ENCODE measurements at places on chromosomes 7 and 10.
A peak's percentile ranks its signal among the peaks of the same experiment; 100 is the strongest.

GRCh38 chr7:130356121-130356875 lies 11.7 kb downstream of the CPA5 start:
- DNase-seq: no peak

DNA sequence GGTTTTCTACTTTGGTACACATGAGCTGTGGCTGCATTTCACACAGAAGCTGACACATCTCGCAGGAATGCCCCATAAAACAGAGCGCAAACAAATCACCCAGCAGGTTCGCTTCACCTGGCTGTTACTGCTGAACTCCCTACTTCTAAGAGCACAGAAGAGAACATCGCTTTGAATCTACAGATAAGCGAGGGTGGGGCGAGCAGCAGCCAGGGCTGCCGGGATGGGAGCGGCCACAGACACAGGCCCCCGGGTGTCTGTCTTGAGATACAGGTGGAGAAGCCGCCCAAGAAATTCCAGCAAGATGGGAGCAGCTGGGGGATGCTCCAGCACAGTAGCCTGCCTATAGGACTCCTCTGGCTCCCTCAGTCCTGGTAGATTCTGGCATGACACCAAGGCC lies 27.4 kb downstream of the OGDHL start:
- DNase-seq: no peak

DNA sequence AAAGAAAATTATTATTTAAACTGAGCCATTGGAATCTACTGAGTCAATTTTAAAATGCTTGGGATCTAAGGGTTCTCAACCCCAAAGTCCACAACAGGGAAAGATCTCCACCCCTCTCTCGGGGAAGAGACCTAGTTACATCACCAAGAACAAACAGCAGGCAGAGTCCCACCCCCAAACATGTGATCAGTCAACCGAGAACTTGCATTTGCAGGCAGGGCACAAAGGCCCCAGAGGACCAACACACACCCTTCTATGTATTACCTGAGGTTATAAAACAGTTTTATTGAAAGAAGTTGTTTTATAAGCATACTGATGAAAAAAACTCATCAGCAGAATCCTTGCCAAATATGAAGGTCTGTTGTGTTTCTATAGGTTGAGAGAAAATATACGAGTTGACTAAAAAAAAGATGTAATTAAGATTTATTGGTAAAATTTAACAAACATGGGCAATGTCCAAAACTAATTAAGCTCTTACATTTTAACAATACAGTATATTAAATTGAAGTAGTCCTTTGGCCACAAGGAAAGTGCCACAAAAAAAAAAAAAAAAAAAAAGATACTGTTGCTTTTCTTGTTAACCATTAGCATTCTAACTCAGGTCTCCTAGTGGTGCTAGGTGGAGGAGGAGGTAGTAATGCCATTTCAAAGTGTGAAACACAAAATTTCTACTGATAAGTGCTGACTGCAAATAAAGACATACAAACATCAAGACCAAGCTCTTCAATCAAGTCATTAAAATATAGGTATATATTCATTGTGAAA lies 975 bp upstream of the USP54 start:
- peak; percentile 40 for DNase-seq

- peak; percentile 87 for DNase-seq
Measured at GRCh38 chr7:5694912-5695726, 86.3 kb downstream of the RNF216 start.

- no peak for DNase-seq
Measured at GRCh38 chr10:119259345-119259744, 52.0 kb downstream of the GRK5 start.

DNA sequence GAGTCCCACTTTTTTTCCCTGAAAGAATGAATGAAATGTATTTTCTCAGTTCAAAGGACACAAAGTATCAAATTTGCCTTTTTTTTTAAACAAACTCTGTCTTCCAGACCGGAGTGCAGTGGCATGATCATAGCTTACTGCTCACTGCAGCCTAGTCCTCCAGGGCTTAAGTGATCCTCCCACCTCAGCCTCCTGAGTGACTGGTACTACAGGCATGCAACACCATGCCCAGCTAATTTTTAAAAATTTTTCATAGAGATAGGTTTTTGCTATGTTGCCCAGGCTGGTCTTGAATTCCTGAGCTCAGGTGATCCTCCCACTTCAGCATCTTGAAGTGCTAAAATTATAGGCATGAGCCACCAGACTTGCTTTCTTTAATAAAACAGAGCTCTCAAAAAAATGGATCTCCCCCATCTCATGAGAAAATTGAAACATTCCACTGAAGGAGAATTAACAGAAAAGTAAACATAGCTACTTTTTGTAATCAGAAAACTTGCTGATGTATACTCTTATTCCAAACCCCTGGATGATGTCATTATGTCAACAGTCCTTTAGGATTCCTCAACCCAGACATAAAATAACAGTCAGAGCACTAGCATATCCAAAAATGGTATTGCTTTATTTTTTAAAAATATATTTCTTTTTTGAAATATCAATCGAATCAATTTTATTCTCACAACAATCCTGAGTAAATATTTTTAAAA lies 12.3 kb upstream of the TRDMT1 start:
- DNase-seq: no peak

DNA sequence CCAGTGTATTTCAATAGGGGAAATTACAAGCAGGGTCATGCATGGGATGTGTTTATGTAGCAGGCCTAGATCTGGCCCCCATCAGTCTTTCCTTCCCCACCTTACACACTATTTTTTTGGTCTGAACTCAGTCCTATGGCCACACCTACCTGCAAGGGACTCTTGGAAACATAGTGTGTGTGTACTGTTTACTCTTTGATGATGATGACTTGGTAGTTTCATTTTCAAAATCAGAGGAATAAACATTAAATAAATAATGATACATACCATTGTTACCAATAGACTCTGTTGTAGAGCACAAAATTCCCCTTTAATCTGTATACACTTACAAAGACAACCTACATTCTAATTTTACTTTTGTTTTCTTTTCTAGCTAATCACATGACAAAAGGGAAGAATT lies 191.0 kb downstream of the ZEB1 start:
- DNase-seq: no peak

GRCh38 chr7:150594805-150595204 lies 27.6 kb downstream of the GIMAP4 start:
- no peak for DNase-seq

DNA sequence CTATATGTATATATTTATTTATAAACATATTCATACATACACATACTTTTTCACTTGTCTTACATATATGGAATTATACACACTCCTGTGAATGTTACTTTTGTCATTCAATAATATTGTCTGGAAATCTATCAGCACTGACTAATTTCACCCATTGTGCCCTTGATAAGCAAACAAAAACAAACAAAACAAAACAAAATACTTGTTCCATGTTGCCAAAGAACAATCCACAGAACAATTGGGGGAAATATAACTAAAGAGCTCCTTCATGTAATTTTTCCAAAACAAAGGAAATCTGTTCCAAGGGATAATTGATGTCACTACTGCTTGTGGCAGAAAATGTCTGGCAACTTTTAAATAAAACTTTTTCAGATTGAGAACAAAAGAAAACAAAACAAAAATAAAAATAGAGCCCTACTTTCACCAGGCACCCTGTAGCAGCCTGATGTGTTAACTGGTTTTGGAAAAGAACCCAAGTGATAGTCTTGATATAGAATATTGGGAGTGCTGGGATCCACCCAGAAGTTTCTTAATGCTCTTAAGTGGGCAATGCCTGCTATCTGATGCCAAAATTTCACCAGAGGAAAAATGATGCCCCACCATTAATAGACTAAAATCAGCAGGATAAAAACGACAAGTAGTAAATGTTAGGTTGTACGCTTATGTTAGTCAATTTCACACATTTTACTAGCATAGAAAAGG lies 34.0 kb upstream of the CCDC7 start:
- DNase-seq: no peak

DNA sequence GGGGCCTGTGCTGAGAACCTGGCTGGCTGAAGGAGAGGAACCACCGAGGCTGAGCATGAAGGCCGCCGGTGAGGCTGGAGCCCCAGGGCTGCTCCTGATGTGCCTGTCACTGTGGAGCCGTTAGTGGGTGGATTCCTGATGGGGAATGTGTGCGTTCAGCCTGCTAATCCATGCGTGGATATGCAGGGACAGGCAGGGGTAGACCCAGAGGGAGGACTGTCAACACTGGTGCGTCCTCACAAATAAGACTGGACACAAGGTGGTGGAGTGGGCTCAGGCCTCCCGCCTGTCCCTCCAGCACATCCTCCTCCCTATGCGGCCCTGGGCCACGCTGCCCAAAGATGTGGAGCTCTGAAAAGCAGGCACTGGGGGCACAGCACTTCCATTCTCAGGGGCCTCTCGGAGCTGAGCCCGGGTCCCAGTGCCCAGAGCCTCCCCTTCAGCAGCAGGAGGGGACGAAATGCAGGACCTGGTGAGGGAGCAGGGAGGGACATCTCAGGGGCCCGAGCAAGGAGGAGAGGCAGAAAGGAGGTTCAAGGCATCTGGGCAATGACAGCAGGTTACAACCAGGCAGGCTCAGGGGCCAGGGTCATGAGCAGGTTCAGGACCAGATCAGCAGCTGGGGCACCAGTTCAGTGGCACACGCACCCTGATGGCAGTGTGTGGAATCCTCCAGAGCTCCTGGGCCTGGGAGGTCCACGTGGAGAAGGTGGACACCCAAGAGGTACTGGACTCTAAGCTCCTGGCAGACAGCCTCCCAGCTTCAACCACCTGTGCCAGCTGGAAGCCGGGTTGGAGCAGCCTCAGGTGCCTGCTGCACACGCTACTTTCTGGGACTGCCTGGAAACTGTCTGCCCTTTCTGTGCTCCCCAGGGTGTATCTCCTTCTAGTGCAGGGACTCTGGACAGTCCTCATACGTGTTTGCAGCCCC lies 33.5 kb upstream of the ANTXRL start:
- no peak for DNase-seq

DNA sequence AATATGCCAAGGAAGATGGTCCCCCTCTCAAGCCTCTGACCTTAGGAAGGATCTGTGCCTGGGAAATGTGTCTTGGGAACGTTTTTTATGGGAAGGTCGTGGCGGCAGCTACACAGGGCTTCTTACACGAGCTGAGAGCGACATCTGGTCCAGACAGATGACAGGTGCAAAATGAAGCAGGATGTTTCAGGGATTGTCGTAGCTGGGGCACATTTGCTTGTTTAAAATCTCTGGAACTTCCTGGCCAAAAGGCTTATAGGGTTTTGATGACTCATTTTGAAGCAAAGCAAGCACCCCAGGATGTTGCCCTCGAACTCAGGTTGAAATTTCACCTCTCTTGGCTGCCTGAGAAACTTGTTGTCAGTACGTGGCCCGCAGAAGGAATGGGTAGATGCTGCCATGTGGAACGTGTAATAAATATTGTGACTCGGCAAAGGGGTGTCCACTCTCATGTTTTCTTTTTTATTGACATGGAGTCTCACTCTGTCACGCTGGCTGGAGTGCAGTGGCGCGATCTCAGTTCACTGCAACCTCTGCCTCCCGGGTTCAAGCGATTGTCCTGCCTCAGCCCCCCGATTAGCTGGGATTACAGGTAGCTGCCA lies 117.5 kb downstream of the CAMK1D start:
- DNase-seq: no peak

DNA sequence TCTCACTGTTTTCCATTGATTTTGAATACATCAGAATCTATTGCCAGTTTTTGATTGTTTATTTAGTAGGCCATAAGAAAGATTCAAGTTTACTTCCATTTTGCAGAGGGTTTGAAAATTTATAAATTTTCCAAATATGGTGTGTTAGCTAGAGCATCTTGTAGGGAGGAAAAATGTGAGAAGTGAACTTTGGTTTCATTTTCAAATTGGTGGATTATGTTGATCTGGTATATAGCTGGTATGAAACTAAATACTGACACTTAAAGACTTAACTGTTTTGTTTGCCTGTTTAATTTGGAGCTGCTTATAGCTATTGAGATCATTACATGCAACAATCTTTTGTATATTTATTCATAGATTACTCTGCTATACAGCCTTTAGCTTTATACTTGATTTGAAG lies 108.1 kb downstream of the ADAM22 start:
- DNase-seq: no peak

DNA sequence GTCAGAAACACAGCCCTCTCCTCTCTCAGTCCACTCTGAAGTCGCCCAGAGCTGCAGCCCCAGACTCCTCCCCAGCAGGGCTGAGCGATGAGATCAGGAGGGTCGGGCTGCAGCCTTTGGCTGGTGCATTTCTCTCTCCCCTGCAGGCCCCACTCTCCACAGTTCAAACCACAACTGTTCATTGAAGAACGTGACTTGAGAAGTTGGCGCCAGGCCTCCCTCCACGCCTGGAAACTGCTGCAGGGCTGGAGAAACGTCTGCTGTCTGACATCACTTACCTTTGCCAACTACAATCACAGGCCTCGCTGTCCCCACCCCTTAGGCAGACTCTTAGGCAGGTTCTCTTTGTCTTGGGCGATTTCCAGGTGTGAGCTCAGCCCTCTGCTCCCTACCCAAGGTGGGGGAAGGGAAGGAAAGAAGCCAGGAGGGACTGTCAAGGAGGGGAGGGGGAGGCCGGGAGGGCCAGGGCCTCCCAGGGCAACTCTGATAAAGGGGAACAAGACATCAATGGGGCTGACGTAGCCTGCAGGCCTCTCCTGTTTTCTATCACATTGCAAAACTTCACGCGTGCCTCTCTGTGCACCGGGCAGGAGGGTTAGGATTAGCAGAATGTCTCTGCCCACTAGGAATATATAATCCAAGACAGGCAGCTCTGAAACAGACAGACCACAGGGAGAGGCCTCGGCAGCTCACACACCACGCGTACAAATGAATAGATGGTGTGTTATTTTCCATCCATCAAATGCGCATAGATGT lies 32.7 kb downstream of the CALML5 start:
- DNase-seq: no peak

- no peak for DNase-seq
Measured at GRCh38 chr10:120584786-120585185, 127.8 kb downstream of the PLPP4 start.

- DNase-seq: no peak
Measured at GRCh38 chr7:122248472-122248871, 56.1 kb downstream of the FEZF1 start.

DNA sequence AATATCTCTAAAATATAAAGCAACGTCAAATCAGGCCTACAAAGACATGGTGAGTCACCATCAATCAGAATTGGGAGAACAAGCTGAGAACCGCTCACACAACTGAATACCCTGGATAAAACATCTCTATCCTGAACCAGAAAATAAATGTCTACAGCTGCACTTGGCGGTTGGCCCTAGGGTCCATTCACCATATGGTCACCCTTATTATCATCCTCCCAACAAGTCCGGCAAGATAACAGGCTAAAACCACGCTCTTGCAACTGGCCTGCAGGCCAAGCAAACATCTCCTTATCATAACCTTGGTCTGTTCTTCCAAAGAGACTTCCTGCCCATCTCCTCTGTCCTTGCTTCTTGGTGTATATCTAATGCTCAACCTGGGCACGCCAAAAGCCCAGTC lies 310.7 kb downstream of the CALN1 start:
- no peak for DNase-seq

DNA sequence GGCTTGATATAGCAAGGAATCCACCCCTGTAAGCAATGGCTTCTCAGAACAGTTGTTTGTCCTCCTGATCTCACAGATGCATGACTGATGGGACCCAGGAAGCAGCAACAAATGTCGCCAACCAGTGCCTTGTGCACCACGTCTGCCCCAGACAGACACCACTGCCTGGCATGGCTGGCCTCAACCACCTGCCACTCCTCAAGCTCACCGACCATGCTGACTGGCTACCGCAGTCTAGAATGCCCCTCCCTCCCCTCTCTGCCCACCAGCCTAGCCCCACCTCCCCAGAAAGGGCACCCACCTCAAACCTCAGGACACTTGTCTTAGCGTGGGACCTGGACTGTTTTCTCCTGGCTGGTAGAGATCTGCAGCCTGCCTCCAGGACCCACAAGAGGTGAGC lies 24.0 kb downstream of the LRRC20 start:
- DNase-seq: no peak

GRCh38 chr7:91852263-91852741 lies 28.2 kb downstream of the MTERF1 start:
- no peak for DNase-seq

- no peak for DNase-seq
Measured at GRCh38 chr7:104553074-104553473, 224.7 kb downstream of the LHFPL3 start.

All from activated CD4-positive, alpha-beta T cell treated with anti-CD3 and anti-CD28 coated beads for 36 hours (primary cell).